ENCODE measurements at places on chromosomes 3 and 15. TPM values are rescaled to one million over a fixed set of nuclear protein-coding genes. Genes with fewer than 3 reads are reported as not detected.
A peak's percentile ranks its signal among the peaks of the same experiment; 100 is the strongest.

GRCh38 chr15:70781236-70781635, 17.9 kb upstream of the UACA start:
- DNase-seq: no peak

- peak; percentile 75 for DNase-seq
Measured at GRCh38 chr3:38834110-38834509, 18.1 kb upstream of the SCN10A start.

DNA sequence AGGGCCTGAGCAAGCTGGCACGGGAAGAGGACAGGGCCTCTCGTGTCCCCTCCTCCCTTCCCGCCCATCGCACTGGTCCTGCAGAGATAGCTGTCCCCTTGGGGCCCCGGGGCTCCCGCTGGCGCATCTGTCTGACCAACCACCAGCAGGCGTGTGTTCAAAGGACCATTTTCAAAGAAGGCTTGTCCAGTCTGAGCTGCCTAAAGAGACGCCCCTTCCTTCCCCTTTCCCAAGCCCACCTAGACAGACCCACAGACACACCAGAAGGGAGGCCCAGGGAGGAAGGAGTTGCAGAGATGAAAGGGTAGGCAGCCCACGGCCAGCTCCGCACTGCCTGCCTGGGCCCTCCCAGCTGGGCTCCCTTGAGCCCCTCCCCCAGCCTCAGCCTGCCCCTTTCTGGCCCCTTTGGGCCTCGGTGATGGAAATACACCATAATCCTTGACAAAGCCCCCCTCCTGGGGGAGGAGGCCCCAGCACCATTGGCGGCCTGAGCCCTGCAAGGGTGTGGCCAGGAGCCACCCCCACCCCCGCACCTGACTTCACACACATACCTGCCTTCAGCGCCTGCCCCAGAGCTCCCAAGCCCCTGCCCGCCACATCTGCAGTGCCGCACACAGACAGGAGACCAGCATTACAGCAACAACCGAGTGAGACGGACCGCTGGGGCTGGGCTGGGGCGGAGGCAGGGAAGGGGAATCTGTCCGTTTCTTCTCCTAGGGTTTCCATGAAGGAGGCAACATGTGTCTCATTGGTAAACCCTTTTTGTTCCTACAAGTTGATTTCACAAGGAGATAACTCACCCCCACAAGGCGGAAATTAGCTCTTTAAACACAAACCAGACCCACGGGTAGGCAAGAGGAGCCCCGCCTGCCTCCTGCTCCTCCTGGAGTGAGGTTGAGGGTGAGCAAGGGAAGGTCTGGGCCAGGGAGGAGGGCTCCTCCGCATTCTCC, at the start of gene STRA6:
Gene STRA6, minus strand, starts transcription at position 336 of the 950 bp plus-strand sequence. CDS start 520 bp downstream, outside the sequence.
- DNase-seq: no peak

- DNase-seq: no peak
Measured at GRCh38 chr3:175336406-175337133, 477.4 kb downstream of the NAALADL2 start.

AMT gene
- 20.5 TPM for total RNA-seq

DNA sequence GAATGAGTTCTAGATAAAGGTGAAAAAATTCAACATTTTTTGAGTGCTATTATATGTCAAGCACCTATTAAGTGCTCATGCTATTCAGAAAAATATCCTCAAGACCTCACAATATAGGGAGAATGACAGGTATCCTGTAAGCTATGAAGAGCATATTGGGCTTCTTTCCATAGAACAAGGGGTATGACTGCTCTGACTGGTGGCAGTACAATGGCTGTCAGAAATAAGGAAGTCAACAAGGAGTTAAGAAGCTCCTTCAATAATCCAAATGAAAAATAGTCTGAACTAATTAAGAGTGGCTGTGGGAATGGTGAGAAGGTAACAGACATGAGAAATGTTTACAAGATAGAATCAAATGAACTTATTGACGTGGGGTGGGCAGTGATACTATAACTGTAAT, 24.7 kb downstream of the NPTN start:
- no peak for DNase-seq

CISH gene
- 13.2 TPM for total RNA-seq

GRCh38 chr15:85496551-85497171, 116.3 kb downstream of the AKAP13 start:
- no peak for DNase-seq

DNA sequence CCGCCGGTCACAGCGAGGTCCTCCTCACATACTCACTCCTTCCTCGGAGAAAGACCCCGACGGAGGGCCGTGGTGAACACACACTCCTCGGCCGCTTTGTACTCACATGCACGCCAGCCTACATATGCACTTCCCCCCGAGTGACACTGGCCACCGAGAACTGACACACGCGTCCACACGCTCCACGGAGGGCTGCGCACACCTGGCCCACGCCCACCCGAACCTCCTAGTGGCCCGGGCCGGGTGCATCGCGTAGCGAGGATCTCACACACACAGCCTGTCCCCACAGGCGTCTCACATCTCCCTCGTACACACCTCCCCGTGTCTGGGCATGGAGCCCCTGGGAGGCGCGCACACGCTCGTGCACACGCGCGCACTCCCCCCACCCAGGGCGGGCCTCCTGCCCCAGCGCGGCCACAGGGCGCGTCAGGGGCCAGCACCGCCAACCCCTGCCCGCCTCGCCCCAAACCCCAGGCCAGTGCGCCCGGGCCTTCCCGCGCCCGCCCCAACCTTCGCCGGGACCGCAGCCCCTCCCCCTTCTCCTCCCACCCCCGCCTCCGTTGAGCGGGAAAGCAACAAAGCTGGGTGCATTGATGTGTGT, 411 bp upstream of the C3orf70 start:
- peak; percentile 74 for DNase-seq

OXTR gene
- 0.32 TPM for total RNA-seq

MYRIP gene
- total RNA-seq: 2.1 TPM

- peak; percentile 82 for DNase-seq
Measured at GRCh38 chr3:53195602-53196574, 34.9 kb downstream of the PRKCD start.

DNA sequence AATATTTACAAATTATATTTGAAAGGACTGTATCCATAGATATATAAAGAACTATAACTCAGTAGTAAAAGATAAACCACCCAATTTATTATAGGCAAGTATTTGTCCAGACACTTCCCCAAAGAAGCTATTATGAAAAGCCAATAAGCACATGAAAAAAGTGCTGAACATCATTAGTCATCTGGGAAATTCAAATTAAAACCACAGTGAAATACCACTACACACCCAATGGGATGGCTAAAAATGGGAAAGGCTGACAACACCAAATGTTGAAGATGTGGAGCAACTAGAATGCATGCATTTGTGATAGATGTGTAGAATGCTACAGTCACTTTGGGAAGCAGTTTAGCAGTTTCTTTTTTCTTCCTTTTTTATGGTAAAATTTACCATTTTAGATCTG, 147.0 kb downstream of the PDE8A start:
- DNase-seq: no peak

SELENOS gene
- 42.1 TPM for total RNA-seq

TNNC1 gene
- total RNA-seq: 9,051 TPM

MYO5C gene
- 3.4 TPM for total RNA-seq
